Right cardiac atrium (tissue), 5 donors: ENCODE measurements at places on chromosomes 3 and 15. TPM values are rescaled to one million over a fixed set of nuclear protein-coding genes. Genes with fewer than 3 reads are reported as not detected.

CLDN16 gene
- not detected for total RNA-seq

GOLGA6B gene
- total RNA-seq: not detected

XCR1 gene
- total RNA-seq: not detected

- DNase-seq: no peak
Observed at GRCh38 chr3:28287046-28287445, 45.6 kb downstream of the CMC1 start.

DNA sequence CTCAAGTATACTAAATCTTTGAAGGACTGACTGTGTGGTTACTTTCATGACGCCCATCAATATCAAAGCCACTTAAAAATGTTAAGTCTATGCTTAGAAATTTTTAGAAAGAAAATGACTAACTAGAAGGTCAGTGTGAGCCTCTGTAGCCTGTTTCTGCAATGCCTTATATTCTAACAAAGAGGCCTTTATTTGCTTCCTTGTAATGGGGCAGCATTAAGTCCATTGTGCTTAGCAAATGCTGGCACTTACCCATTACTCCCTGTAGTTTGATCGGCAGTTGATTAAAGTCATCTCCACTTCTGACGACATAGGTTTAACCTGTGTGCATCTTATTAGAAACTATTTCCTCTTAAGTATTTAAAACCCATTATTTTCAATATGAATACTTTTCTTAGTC lies 91.6 kb upstream of the FAM98B start:
- DNase-seq: no peak

DNA sequence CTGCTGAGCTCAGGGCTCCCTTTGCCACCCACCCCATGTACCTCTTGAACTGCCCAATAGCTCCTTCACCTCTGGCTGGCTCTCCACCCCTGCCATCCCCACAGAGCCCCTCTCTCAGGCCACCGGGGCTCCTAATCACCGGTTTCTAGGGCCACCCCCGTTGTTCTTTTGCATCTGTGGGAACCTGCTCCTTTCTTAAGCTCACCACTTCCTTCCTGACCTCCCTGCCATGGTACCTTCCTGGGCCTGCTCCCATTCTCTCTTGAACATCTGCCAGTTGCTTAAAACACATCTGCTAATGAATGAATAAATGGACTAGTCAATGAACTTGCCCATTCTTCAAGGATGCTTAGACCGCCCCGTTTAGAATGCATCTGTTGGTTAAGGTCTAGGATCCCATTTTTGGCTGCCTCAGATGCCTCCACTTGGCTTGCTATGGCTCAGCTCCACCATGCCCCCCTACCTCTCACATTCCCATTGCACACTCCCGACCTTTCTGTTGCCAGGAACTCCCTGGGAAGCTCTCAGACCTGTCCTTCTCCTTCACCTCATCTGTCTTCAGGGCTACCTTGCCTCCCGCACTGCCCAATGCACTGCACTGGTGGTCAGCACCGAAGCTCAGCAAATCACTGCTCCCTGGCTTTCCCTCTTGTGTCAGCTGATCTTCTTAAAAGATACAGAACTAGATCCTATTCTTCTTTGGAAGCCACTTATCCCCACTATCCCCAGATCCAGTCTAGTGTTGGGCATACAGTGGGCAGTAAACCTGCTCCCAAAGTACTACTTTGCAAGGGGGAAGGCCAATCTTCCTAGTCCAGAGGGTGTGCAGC lies 9.1 kb downstream of the AMOTL2 start:
- no peak for DNase-seq

- no peak for DNase-seq
Observed at GRCh38 chr15:83588441-83588840, 65.5 kb upstream of the ADAMTSL3 start.

DNA sequence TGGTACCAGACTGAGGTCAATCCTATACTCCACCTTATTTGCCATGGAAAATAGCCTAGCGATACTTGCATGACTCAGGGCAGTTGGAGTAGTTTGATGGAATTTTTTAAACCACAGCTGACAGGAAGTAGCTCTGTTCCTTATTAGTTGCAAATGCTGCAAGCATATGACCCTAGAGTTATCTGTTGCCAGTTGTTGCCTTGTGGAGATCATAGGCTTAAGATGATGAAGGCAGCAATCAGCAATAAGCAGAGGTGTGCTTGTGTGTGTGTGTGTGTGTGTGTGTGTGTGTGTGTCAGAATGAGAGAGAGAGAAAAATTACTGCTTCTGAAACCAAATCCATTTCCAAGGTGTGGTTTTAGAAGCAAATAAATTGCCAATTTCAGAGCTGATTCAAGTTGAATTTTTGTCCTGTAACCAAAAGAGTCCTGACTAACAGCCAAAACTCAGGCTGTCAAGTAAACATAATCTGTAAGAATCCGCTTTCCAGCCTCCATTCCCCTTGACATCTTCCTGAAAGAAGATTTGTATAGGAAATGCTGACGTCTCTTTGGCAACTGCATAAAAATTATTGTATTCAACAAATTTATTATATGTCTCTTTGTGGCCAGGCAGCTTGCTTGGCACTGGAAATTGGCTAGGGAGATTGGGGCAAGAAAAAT lies 141.2 kb downstream of the SERPINI1 start:
- DNase-seq: no peak

DNA sequence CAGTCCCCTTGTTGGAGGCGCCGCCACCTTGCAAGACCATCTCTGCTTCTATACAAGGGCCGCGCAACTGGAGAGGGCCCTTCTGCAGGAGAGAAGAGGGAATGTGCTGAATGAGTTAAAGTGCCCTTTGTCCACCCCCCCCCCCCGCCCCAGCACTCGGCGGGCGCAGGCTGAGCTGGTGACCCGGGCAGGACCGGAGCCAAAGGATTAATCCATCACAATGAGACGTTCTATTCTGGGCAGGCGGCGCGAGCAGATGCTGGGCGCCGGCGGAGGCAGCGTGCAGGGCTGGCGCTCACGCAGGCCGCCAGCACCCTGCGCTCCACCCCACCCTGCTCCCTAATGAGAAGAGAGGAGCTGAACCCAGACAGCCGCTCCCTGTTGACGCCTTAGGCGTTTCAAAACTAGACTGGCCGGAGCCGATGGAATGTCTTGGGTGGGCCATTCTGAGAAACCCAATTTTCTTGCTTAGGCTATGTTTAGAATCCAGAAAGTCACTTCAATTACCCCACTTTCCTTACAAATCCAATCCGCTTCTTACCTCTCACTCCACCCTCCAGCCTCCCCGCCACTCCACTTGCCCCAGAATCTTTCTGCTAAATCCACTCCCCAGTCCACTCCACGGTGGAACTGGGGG lies 32.9 kb downstream of the GJD2 start:
- peak; percentile 89 for DNase-seq

GRCh38 chr3:62169906-62170660 lies 203.3 kb downstream of the FEZF2 start:
- DNase-seq: no peak

DNA sequence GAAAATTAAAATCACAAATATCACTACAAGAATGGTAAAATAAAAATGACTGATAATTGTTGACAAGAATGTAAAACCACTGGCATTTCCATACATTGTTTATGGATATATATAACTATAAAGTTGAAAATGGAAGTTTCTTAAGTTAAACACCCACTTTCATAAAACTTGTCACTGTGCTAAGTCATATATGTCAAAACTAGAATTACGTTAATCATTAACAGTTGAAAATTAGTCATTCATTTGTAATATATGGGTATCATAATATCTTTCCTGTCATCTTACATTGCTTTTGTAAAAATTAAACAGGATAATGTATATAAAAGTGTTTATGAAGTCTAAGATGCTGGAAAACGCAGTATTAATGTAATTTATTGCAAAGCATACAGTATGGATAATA lies 1398.6 kb upstream of the ALCAM start:
- no peak for DNase-seq

GRCh38 chr15:63243776-63244175 lies 33.6 kb upstream of the APH1B start:
- DNase-seq: no peak
